ENCODE measurements at places on chromosomes 6 and 20. TPM values are rescaled to one million over a fixed set of nuclear protein-coding genes. Genes with fewer than 3 reads are reported as not detected.

DNA sequence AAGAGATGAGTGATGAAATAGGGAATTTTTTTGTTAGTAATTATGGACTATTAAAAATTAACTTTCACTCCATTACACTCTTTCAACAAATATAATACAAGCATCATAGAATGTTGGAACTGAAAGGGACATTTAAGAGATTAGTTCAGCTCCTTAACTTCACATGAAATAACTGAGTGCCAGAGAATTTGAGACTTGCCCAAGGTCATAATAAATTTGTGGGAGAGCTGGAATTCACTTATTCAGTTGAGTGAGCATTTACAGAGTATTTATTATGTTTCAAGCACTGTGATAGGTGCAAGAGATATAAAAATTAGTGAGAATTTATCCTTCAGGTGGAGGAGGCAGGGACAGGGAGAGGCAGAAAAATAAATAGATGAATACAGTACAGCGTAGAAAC is 154.6 kb downstream of the KCNQ5 start:
- DNase-seq: no peak

The UBD gene
- not detected for total RNA-seq

The TBXT gene
- not detected for total RNA-seq

DNA sequence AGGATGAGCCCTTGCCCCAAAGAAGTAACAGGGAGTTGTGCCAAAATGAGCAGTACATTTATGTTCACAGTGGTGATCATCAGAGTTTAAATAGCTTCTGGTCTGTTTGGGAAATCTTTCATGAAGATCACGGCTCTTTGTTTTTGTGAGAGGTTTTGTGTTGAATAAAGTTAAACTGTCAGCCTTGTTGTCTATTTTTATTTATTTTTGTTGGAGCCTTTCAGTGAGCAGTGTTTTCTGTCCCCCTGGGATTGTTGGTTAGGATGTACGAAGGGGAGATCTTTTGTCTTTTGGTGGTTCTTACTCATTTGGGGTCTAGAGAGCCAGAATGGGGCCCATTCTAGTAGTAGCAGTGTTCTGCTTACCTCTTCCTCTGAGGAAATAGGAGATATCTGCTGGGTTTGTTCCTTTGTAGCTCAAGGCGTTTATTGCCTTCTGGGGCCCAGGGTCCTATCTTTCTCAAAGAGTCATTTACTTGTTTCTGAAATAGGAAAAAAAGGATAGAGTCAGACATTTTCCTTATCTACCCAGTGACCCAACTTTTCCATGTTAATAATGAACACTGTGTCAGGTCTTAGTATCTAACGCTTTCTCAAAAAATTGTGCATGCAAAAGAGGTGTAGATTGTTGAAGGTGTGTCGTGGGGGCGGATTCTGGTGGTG is 157.4 kb downstream of the JARID2 start:
- no peak for DNase-seq

DNA sequence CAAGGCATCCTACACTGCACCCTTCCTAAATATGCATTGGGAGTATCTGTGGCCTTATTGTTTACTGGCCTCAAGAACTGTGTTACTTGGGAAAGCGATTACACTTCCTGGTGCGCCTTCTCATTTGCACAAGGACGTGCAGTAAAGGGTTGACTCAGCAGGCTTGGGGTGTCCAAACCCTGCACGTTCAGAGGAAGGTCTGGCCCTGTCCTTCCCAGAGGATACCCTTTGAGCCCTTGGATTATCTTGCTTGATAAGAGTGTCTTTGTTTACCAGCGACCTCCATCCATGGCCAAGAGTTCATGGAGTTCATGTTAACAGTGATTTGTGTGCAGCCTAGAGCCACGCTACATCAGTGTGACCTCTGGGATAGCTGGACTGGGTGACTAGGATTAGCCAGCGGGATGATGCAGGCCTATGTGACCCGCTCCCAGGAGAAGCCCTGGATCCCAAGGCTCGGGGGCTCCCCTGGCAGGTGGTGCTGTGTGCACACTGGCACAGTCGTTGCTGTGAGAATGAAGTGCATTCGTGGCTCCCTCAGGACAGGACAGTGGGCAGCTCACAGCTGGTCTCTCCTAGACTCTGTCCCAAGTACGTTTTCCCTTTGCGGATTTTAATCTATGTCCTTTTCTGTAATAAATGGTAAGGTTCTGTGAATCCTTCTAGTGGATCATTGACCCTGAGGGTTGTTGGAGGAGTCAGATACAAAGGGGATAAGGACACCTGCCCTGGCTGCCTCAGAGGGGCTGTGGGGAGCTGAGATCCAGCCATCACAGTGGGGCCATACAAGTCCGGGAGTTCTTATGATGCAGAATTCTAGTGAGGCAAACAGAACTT is 73.5 kb downstream of the TTLL2 start:
- DNase-seq: no peak

GRCh38 chr6:439641-440167 is 48.2 kb downstream of the IRF4 start:
- peak; percentile 42 for DNase-seq

GRCh38 chr6:14423955-14424354 is 306.4 kb downstream of the CD83 start:
- no peak for DNase-seq

GRCh38 chr6:16336056-16336818 is 97.8 kb downstream of the GMPR start:
- DNase-seq: no peak

- DNase-seq: no peak
These were observed 52.5 kb upstream of the SPTLC3 start for GRCh38 chr20:12956303-12956702.

- peak; percentile 10 for DNase-seq
These were observed 181.4 kb upstream of the UST start for GRCh38 chr6:148565321-148565926.

DNA sequence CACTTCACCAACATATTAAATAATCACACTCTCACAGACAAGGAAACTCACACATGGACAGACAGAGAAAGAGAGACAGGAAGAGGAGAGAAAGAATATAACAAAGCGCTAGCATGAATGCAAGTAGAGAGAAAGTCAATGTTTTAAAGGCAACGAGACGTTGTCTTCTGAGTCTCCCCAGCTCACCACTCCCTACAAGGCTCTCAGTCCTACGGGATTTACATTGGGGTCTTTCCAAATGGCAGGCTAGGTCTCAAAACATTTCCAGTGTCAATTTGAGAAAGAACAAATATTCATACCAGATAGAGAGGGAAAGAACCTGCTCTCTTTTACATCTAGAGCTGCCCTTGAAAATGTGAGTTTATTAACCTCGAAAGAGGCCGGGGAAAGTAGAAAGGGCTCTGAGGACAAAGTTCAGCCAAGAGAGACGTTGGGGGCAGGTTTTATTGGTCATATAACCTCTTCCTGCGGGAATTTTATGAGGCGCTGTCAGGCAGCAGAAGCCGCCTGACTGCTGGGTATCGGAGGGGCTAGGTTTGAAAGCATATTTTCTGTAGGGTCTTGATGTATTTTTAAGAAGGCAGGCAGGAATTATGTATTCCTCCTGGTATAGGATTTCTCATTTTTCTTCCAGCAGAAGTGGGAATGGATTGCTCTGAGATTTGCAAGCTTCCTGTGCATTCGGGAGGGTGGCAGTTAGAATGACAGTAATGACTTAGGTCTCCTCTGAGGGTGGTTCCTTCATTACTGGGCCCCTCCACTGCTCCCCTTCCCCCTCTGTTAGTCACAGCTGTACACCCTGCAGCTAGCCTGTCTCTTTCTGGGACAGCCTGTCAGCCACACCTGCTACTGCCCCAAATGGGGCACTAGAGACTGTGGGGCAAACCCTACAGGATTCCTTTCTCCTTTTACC is 34.4 kb upstream of the KIF16B start:
- DNase-seq: no peak

DNA sequence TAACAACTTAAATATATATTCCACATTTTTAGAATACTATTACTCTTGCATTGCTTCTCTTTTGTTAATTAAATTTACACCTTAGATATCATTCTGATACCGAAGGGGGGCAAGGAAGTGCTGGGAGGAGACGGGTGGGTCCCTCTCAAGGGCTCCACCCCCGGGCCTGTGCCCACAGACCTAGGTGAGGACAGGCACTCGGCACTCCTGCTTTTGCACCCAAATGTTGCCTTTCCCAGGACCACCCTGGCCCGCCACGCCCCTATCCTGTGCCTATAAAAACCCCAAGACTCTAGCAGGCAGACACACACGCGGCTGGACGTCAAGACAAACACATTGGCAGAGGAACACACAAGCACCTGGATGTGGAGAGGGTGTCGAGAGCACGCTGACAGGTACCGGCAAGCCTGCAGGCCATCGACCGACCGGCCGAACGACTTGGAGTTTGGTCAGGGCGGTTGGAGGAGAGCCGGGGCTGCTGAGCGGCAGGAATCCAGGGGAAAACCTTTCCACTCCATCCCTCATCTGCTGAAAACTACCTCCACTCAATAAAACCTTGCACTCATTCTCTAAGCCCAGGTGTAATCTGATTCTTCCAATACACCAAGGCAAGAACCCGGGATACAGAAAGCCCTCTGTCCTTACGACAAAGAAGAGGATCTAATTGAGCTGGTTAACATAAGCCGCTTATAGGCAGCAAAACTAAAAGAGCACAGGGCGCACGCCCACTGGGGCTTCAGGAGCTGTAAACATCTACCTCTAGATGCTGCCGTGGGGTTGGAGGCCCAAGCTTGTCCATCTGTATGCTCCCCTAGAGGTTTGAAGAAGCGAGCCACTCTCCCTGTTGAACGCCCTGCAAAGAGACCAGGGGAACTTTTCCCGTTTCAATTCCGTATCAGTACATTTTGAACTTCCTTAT is 197.4 kb upstream of the PRSS16 start:
- no peak for DNase-seq

DNA sequence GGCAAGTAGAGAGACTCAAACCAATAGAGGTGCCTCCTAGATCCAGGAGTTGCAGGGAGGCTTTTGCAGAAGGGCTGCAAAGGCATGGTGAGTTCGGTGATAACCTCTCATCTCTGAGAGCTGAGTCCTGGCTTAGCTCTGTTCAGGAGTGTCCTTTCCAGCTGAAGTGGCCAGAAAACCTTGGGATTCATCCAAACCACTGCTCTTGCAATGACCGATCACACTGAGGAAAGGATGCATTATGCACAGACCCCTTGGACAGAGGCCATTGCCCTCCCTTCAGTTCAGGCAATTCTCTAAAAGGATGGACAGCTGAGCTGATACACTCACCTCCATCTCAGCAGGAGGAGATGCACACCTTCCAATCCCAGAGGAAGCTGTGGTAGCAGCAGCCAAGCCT is 158.8 kb upstream of the ENPP5 start:
- peak; percentile 76 for DNase-seq
